Inflammatory macrophage treated with lipopolysaccharide for 4 hours (primary cell): ENCODE measurements at places on chromosomes 5 and 9.

DNA sequence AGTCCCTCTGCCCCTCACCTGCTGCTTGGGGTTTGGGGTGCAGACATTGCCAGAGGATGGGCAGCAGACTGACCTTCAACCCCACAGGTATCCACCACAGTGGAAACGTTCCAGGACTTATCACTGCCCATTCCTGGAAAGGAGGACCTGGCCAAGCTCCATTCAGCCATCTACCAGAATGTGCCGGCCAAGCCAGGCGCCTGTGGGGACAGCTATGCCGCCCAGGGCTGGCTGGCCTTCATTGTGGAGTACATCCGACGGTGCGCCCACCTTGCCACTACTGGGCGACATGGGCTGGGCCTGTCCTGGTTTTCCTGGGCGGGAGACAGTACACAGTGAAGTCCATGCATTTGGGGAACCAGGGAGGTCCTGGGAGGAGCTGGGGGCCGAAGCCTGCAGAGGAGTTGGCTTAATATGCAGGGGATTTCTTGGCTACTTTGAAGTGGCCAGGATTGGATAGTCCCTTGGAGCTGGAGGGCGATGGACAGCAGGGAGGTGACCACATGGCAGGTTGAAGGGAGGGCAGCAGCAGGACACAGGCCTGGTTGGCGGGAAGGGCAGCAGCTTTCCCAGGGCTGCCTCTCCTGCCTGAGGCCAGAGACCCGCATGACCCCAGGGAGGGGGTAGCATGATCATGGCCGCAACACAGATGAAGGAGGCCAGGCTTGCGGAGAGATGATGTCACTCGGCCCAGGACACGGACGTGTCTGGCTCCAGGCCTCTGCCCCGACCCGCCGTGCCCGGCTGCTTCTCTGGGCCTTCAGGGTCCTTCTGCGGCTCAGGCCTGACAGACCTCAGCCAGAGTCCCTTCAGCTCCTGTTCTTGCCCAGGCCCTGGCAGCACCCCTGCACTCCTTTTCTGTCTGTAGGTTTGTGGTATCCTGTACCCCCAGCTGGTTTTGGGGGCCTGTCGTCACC lies 34.6 kb downstream of the USP20 start:
- no peak for DNase-seq

DNA sequence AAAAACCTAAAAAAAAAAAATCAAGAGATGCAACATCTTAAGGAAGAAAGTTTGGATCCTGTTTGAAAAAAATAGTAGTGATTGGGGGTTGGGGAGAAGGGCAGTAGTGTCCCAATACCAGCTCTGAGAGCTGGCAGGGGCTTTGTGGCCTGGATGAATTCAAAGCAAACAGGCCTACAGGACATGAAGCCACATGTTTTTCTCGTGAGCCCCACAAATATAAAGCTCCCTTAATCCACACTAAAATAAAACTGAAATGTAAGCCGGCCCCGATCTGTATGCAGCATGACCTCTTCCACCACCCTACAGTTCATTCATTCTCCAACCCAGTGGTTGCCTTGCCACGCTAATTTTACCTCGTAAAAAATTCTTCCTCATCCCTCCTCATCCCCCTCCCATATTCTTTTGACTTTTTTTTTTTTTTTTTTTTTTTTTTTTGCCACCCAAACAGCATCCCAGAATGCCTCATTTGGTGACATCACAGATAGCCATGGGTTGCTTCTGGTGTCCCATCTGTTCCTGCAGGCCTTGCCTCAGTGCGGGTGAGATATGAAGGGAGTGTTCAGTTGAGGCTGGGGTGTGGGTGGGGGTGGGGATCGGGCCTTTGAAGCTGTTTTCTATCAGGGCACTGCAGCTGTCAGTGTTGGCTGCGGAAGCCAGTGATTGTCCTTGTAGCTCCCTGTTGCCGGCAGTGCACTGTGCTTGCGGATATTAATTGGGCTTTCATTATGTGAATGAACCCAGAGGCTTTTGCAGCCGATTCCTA lies 81.6 kb upstream of the NFIB start:
- no peak for DNase-seq

GRCh38 chr5:115098041-115098702 lies 71.5 kb downstream of the TRIM36 start:
- peak; percentile 55 for DNase-seq

GRCh38 chr9:18235181-18235908 lies 238.6 kb upstream of the ADAMTSL1 start:
- DNase-seq, result no peak

DNA sequence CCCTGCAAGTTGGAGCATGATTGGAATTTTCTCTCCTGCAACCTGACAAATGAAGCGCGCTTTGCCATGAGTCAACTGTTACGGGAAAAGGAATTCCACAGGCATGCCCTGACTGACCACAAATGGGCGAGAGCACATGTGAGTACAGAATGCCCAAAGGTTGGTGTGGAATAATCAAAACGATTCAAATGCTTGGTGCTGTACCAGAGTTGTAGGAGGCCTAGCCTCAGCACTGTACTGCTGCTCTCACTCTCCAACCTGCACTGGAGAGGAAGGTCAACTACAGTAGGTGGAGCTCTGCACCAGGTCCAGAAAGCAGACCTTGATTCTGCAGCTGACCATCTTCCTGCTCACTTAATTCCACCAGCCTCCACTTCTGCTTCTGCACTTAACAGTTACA lies 406.9 kb upstream of the ACTBL2 start:
- DNase-seq, result no peak

GRCh38 chr5:136053336-136054141 lies 24.8 kb downstream of the TGFBI start:
- no peak for DNase-seq

DNA sequence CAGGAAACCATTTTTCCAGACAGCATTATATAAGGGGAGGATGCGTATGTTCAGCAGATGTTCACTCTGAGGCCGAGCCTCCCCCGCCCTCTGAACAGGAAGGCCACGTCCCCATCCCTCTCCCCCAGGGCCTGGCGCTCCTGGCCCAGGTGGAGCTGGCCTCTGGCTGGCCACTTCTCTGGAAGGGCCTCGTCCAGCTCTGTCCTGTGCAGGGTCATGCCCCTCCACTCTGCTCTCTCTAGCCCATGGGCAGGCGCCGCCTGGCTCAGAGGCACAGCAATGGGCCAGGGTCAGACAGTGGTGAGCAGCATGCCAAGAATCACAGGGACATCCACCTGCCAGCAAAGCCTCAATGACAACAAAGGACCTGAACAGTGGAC lies 34.2 kb downstream of the ADAMTS2 start:
- DNase-seq, result no peak

DNA sequence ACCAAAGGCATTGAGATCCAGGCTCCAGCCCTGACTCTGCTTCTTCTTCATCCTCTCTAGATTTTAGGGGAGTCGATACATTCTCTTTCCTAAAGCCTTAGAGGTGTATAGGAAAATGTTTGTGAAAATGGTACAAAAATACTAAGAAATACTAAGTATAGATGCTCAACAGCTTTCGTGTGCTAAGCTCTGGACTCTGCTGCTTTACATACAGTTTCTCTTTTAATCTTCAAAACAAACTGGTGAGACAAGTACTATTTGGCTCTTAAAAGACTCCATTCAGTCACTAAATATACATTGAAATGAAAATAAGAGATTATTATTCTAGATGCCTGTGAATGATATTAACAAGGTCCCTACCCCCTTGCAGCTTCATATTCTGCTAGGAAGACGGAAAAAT lies 174.5 kb upstream of the TRPM3 start:
- no peak for DNase-seq

DNA sequence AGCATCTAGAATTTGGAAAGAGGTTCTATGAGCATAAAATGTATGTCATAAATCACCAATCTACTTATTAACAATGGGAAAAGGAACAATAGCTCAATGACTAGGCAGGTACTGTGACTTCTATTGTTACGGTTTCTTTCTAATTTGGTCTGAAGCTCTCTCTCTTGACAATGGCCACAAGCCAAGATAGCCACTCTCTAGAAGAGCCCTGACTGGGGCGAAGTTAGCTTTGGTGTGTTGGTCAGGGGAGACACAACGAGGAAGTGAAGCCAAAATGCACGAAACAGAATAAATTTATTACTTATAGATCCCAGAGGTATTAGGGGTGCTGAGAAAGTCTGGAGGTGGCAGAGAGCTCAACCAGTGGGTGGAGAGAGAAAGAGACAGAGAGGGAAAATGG lies 9.4 kb upstream of the RAD23B start:
- no peak for DNase-seq

- no peak for DNase-seq
These were observed 43.8 kb downstream of the GNA14 start for GRCh38 chr9:77604316-77604715.

GRCh38 chr5:134174841-134175839 lies 1.6 kb downstream of the SKP1 start:
- DNase-seq, result peak; percentile 20

- no peak for DNase-seq
These were observed 65.7 kb downstream of the SIL1 start for GRCh38 chr5:139132515-139132914.

- no peak for DNase-seq
These were observed 48.8 kb downstream of the SLC6A7 start for GRCh38 chr5:150238646-150239045.

GRCh38 chr5:57492632-57493031 lies 10.0 kb upstream of the ACTBL2 start:
- DNase-seq, result no peak

DNA sequence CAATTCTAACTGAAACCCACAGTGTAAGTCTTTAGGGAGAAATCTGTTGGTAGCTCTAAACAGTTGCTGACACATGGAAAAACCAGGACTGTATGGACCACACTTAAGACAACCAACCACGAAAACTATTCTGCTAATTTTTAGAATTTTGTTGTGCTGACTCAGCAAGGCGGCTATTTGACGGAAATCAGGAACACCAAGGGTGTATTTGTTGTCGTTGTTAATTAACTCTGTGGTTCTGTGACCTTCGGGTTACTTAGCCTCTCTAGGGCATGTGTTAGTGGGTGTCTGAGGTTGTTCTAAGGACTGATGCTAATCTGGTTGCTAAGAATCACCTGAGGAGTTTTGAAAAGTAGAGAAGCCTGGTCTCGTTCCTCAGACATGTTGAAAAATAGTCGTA lies 79.2 kb downstream of the ATP10B start:
- DNase-seq, result no peak

- no peak for DNase-seq
These were observed 117.9 kb downstream of the INSYN2B start for GRCh38 chr5:169862391-169862811.

DNA sequence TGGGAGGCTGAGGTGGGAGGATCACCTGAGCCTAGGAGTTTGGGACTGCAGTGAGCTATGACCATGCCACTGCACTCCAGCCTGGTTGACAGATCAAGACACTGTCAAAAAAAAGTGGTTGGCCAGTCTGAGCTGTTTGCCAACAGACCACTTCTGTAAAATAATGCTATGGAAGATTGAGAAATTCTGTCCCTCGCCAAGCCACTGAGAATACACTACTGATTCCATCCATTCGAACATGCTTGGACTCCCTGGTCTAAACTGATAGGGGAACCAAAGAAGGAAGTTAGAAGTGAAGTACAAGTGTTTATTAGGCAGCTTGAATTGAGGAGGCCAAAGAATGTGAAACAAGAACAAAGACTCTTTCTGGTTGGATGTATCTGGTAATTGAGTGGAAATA lies 27.2 kb downstream of the ENC1 start:
- DNase-seq, result peak; percentile 72

DNA sequence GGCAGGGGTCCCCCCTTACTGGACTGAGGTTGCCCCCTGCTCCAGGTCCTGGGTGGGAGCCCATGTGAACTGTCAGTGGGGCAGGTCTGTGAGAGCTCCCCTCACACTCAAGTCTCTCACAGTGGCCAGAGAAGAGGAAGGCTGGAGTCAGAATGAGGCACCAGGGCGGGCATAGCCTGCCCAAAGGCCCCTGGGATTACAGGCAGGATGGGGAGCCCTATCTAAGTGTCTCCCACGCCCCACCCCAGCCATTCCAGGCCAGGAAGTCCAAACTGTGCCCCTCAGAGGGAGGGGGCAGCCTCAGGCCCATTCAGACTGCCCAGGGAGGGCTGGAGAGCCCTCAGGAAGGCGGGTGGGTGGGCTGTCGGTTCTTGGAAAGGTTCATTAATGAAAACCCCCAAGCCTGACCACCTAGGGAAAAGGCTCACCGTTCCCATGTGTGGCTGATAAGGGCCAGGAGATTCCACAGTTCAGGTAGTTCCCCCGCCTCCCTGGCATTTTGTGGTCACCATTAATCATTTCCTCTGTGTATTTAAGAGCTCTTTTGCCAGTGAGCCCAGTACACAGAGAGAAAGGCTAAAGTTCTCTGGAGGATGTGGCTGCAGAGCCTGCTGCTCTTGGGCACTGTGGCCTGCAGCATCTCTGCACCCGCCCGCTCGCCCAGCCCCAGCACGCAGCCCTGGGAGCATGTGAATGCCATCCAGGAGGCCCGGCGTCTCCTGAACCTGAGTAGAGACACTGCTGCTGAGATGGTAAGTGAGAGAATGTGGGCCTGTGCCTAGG lies at the start of gene CSF2:
Gene CSF2, plus strand, starts transcription at position 559 of the 783 bp plus-strand sequence. Its CDS starts 35 bp downstream, at position 594.
- no peak for DNase-seq

DNA sequence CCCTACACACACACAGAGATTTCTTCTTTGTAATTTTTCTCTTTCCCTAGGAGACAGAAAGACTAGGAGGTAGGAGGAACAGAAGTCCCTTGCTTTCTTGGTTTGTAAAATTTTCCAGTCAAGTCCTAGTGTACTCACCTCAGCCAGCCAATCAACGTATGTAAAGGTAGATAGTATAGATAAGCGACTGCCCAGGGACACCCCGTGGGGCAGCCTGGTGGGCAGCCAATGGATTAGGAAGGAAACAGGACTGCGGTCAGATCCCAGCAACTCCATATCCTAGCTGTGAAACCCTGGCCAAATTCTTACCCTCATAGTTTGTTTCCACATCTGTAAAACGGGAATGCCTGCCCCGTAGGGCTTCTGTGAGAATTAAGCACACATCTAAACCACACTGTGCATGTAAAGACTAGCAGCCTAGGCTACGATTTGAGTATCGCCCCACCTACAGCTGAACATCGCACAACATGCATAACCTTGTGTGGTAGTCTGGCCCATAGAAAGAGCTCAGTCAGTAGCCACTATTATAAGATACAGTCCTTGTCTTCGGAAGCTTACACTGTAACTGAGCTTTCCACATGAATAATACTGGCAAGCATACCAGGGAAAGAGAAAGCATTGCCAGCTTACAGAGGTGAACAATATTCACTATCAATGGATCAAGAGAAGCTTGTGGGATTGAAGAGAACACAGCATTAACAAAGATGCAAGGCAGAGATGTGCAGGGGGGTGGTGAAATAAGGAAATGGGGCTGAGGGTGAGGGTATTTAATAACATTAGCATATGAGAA lies 353.4 kb upstream of the PANK3 start:
- DNase-seq, result no peak
